ENCODE measurements at places on chromosomes 7 and 10.

DNA sequence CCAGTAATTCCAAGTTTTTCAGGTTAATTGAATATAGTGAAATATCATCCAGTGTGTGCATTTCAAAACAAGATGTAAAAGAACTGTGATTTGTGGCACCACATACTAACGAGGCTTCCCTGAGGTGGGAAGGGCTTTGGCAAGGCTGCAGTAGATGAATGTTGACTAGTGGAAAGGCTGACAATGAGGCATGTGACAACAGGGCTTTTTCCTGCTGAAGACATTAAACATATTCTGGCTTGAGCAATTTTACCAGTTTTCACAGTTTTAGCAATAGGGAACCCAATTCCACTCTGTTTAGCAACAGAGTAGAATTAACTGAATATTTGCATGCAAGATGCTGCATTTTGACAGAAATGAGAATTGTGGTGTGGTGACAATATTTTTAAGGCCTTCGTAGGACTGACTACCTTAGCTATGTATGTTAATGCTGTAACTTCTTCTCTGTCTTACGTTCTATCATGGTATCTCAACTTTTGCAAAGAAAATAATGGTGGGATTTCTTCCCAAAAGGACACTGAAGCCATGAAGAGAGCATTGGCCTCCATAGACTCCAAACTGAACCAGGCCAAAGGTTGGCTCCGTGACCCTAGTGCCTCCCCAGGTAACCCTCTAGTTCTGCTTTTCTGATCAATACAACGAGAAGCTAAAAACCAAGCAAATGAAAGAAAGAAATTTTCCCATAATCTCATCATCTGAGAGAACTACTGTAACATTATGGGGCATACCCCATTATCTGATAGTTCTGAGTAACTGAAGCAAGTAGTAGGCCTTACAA, 68.5 kb downstream of the AP3M1 start:
- no peak for DNase-seq

GRCh38 chr10:19592276-19592675, 224.0 kb upstream of the PLXDC2 start:
- DNase-seq, result no peak

DNA sequence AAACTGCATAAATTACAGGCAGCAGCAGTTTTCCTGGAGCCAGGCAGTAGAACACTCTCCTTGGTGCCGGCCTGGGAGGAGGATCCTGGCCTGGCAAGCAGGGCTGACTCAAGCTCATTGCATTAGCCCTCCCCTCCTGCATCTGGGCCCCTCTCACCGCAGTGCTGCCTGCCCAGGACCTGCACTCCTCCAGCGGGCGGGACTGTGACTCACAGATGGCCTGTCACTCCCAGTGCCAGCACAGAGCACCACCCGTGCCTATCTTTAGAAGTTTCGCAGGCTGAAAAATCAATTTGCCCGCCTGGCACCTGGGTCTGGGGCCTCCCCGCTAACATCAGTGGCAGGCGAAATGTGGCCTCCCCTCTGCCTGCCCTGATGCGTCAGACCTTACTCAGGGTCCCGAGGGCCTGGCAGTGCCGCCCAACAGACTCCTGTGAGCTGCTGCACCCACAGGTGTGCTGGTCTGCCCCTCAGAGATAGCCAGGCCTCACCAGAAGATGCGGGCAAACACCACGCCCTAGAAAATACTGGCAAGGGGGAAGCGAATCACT, 123.8 kb downstream of the KCNMA1 start:
- no peak for DNase-seq

DNA sequence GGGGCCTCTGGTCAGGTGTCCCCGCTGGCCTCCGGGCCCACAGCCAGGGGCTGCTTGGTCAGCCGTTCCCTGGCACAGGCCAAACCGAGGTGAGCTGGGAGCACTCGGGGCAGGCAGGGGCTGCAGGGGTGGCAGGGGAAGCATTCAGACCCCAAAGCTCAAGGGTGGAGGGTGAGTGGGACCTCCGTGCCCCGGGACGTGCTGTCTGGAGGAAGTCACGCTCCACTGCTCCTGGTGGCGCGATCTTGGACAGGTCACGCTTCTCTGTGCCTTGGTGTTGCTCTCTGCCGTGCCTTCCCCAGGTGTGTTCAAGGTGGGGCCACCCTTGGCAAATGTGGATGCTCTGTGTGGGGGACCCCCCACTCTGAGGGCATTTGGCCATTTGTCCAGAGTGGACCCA, 24.6 kb upstream of the ELFN1 start:
- DNase-seq, result no peak

DNA sequence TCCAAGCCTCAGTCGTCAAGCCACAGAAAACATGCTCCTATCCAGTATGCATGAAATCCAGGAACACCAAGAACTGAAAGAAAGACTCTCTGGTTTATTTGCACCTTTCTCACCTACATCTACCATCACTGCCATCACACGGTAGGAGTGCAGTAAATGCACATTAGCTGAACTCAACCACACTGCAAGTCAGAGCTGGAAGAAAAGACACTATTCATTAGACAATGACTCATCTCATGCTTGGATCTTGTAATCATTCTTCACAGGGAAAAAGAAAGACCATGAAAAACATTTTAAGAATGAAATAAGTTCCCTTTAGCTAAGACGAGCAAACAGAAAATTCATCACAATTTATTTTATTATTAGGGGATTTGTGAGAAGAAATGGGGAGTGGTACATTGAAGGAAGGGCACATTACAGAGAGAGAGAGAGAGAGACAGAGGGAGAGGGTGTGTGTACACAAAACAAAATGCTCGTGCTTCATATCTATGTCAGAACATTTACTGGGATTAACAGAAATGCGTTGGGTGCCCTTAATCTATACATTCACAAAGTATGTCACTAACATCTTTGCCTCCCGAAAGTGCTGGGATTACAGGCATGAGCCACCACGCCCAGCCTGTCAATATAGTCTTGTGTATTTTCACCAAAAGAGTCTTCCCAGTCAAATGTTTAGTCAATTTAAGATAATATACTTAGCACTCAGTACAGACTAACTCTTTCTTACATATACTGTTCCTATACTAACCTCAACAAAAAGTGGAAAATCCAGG, 324.9 kb downstream of the PARD3 start:
- no peak for DNase-seq

DNA sequence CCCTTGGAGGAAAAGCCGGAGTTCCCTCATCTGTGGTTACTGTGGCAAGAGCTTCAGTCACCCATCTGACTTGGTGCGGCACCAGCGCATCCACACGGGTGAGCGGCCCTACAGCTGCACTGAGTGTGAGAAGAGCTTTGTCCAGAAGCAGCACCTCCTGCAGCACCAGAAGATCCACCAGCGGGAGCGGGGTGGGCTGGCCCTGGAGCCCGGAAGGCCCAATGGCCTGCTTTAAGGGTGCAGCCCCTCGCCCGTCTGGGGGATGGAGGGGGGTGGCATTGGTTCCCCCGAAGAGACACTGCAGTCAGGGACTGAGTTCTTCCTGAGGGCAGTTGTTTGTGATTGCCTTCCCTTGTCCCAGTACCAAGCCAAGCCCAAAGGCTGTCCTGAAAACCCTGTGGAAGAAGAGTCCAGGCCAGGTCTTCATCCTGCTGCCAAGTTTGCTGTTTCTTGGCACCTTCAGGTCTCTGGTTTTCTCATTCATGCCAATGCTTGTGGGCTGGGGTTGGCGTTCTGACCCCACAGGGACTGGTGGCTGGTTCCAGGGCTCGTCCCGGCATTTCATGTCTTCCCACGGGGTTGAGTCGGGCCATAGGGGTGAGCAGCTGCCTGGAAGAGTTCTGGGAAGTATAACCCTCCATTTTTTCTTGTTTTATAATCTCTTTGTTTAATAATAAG, 7.7 kb upstream of the ZNF783 start:
- DNase-seq, result no peak

DNA sequence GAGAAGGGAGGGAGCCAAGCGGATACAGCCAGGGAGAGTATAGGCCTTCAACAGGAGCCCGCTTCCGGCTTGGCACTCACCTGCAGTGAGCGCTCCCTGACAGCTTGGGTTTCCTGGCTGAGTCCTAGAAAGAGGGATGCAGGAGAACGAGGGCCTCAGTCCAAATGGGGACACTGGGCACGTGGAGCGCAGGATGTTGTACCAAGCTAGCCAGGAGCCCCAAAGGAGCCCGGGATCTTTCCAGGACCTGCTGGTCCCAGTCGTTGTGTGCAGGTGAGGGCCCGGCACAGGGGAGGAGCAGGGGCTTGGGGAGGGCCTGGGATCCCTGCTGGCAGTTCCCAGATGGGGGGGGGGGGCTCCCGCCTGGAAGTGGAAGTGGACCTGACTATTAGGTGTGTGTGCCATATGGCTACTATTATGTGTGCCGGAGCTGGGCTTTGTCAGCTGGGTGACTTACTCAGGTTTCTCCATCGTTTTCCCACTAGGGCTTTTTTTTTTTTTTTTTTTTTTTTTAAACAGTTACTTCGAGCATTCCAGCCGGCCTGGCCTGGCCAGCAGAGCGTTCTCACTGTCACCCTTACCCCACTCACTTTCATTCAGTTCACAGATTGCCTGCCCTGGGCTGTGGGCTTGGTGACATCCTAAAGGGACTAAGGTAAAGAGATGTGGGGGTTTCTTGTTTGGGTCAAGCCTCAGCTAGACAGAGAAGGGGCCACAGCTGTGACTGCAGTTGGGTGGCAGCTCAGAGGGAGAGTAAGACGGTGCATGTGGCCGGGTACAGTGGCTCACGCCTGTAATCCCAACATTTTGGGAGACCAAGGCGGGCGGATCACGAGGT, 3.8 kb downstream of the AGAP3 start:
- DNase-seq, result no peak

GRCh38 chr10:56622335-56622973, 261.4 kb upstream of the ZWINT start:
- DNase-seq, result no peak

GRCh38 chr7:114354306-114354705, 60.3 kb upstream of the FOXP2 start:
- DNase-seq, result no peak

DNA sequence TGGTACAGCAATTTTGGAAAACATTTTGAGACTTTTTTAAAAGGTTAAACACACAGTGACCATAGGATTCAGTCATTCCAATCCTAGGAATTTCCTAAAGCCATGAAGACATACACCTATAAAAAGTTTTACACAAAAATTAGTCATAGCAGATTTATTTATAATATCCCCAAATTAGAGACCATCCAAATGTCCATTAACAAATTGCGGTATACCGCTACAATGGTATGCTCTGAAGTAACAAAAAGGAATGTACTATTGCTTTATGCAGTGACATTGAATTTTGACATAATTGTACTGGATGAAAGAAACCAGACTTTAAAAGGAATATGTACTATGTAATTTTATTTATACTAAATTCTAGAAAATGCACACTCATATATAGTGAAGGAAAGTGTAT, 362.8 kb downstream of the HGF start:
- DNase-seq, result no peak

DNA sequence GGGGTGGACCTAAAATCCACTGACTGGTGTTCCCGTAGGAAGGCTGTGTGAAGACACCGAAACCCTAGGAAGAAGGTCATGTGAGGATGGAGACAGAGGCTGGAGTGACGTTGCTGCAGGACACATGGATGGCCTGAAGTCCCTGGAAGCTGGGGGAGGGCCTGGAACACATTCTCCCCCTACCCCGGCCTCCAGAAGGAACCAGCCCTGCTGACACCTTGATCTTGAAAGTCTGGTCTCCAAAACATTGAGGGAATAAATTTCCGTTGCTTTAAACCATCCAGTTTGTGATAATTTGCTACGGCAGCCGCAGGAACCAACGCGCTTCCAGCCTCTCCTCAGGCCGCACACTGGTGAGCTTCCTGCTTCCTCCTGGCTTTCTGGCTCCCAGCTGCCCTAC, 288.2 kb downstream of the GLRX3 start:
- no peak for DNase-seq

- no peak for DNase-seq
Observed at GRCh38 chr10:21238717-21239116, 286.8 kb downstream of the SKIDA1 start.

- DNase-seq, result no peak
Observed at GRCh38 chr7:12281038-12281437, 69.9 kb downstream of the TMEM106B start.

DNA sequence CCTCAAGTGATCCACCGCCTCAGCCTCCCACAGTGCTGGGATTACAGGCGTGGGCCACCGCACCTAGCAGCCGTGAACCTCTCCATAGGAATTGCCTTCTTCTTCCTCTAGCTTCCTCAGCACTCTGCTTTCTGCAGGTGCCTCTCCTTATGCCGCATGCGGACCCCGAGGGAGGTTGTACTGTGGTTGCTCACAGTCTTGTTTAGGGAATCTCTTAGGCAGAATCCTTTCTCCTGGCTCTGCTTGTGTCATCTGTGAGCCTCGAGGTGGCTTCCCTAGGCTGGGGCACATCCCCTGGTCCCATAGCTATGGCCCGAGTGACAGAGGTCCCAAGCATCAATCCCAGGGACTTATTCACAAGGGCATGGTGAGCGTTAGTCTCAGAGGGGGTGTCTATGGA, 33.2 kb upstream of the GIMAP8 start:
- no peak for DNase-seq

- no peak for DNase-seq
Observed at GRCh38 chr7:7405461-7405860, 130.2 kb downstream of the COL28A1 start.

GRCh38 chr10:71043858-71044257, 155.5 kb upstream of the PCBD1 start:
- no peak for DNase-seq

- no peak for DNase-seq
Observed at GRCh38 chr10:46293228-46293627, 6.4 kb downstream of the ANTXRL start.

GRCh38 chr7:51455948-51456347, 139.3 kb upstream of the COBL start:
- no peak for DNase-seq

GRCh38 chr10:7532723-7533498, 122.1 kb upstream of the SFMBT2 start:
- DNase-seq, result no peak

DNA sequence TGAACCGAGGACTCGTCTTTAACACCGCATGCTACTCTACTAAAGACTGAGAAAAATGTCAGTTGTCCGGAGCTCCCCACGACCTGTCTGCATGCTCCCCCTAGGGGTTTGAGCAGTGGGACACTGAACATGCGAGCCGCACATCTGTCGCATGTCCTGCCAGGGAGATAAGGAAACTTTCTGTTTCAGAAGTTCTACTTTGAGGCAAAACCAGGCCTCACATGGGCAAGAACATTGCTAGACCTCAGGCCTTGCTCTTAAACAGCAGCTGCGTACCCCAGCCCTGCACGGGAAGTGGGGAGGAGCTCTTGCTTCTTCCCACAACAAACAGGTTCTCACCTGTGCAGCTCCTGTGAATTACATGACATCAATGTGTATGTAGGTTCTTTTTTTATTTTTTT, 30.3 kb upstream of the HERPUD2 start:
- DNase-seq, result no peak

DNA sequence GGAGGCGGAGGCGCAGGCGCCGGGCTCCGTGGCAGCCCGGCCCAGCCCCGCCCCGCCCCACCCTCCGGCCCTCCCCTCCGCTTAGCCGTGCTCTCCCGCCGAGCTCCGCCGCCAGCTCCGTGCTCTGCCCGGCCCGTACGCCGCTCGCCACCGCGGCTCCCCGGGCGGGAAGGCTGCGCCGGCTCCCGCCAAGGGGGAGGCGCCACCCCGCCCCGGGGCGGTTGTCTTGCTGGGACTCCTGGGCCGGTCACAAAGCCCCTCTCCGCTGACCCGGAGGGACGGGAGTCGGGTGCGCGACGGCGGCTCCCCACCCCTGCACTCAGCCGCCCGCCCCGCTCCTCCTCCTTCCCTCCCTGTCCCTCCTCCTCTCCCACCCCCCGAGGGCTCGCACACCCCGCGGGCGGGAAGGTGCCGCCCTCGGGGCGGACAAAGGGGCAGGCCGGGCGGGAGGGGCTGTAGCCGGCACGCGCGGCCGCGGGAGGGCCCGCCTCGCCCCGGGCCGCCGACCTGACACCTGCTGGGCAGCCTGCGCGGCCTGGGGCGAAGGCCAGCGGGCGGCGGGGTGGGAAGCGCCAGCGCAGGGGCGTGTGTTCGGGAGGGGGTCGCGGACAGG, 11.5 kb upstream of the SP8 start:
- no peak for DNase-seq
